Suppressor macrophage treated with lipopolysaccharide for 4 hours (primary cell): ENCODE measurements at places on chromosomes 7 and 10.
A peak's percentile ranks its signal among the peaks of the same experiment; 100 is the strongest.

- no peak for DNase-seq
Observed at GRCh38 chr7:92751902-92752901, 84.2 kb downstream of the CDK6 start.

DNA sequence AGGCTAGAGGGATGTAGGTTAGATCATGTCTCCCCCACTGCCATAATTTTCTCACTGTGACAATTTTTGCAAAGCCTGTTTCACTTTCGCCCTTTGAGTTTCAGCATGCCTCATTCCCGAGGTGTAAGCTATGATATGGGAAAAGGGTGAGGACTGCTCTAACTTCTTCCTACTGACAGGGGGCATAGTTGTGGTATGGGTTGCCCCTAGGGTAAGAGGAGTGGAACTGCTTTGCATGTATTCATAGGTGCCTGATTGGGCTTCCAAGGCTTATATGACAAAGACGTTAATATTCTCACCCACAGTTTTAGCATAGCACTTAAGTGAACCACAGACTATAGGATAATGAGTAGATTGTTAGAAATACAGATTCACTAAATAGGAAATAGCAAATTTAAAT lies 148.7 kb downstream of the BBS9 start:
- no peak for DNase-seq

GRCh38 chr10:93342366-93342765 lies 139.8 kb downstream of the MYOF start:
- peak; percentile 20 for DNase-seq

GRCh38 chr7:128939075-128939860 lies 1.5 kb downstream of the IRF5 start:
- peak; percentile 44 for DNase-seq

GRCh38 chr10:126646110-126646509 lies 24.4 kb downstream of the C10orf90 start:
- no peak for DNase-seq

DNA sequence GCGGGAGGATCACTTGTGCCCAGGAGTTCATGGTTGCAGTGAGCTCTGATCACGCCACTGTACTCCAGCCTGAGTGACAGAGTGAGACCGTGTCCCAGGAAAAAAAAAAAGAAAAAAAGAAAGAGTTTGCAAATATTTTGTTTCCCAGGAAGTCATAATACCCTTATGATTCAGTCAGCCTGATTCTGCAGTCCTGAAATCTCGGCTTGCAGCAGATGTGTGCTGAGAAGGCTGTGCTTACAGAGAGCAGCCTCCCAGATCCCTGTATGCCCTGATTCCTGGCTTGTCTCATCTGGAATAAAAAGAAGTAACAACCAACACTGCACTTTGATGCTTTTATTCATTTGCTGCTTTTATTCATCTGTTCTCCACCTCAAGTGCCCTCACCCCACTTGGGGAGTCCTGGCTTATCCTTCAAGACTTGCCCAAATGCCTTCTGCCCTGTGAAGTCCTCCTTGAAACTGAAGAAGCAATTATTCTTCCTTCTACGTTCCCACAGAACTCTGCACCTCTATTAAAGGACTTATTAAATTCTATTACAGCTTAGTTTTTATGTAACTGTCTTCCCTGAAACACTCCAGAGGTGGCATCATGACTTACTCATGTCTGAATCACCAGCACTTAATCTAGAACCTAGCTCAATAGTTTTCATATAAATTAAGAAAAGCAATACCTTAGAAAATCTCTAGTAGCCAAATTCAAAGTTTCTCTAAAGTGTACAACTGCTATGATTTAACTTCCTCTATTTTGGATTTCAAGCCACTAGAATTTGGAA lies 27.7 kb upstream of the BPGM start:
- DNase-seq: no peak

DNA sequence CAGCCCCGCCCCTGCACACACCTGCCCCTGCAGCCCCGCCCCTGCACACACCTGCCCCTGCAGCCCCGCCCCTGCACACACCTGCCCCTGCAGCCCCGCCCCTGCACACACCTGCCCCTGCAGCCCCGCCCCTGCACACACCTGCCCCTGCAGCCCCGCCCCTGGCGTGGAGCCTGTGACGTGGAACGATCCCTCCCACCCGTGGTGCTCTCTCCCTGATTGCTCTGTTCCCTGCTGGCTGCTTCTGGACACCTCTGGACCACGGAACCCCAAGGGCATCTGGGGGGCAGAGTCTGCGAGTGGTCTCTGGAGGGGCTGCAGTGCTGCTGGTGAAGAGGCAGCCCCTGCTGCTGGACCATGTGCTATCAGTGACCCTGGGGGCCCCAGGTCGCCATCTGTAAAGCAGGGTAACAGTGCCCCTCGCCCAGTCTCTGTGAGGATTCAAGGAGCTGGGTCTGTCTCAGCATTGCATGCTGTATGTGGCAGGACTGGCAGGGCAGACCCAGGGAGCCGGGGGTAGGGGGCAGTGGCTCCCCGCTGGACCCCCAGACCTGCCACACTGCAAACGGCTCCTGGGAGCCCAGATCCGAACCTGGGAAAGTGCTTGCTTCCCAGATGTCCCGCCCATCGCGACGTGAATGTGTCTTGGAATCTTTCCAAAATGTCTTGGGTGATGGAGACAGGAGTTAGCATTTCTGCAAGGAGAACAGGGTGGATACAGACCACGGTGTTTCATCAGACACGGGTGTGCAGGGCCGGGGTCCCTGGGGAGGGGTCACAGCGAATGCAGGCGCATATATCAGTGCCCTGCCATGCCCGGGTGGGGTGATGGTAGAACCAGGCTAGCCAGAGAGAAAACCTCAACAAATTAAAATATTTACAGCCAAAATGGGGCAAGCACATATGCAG lies 27.9 kb upstream of the NKX6-2 start:
- no peak for DNase-seq

DNA sequence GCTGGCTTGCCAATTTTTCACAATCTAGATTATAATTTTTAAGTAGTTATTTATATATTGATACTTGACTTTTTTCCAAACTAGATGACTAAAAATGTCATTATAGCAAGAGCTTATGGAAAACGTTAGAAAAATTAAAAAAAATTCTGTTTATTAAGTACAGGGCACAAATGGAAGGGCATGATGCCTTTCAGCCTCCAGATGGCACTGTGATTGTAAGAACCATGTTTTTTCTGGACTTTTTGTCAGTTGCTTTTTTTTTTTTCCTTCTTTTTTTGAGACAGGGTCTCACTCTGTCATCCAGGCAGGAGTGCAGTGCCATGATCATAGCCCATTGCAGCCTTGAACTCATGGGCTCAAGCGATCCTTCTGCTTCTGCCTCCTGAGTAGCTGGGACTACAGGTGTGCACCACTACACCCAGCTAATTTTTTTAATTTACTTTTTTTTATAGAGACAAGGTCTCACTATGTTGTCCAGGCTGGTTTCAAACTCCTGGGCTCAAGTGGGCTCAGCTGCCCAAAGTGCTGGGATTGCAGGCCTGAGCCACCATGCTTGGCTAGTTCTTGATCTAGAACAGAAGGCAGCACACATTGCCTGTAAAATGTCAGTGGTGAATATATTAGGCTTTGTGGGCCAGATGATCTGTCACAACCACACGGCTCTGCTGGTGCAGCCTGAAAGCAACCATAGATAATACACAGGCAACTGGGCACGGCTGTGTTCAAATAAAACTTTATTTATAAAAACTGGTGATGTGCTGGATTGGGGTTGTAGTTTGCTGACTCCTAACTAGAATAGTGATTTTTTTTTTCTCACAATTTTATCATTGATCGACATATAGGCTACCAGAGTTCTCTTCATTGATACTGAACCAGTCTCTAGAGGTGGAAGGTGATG lies 27.4 kb downstream of the UCMA start:
- DNase-seq: peak; percentile 17

GRCh38 chr7:3141326-3141725 lies 97.7 kb upstream of the CARD11 start:
- DNase-seq: no peak
